ENCODE measurements at places on chromosomes 11 and 22.

DNA sequence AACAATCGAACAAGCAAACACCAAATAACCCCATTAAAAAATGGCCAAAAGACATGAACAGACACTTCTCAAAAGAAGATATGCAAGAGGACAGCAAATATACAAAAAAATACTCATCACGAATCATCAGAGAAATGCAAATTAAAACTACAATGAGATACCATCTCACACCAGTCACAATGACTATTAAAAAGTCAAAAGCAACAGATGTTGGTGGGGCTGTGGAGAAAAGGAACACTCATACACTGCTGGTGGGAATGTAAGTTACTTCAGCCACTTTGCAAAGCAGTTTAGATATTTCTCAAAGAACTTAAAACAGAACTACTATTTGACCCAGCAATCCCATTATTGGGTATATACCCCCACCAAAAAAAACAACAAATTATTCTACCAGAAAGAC lies 51.3 kb upstream of the FLI1 start:
- DNase-seq: no peak

DNA sequence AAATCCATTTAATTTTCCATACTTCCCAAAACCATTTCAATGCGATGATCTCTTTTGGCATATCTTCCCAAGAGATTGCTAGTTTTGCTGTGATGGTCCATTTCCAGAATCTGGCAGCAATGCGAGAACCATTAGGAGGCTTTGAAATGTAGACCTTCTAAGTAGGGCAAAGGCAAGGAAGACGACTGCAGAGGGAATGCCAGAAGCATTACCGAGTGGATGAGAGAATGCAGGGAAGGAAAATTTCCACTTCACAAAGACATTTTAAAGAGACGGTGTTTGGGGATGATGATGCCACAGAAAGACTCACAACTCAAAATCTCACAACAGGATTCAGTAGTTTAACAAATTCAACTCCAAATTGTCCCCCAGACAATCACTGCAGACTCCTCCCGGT lies 471 bp upstream of the CEP126 start:
- DNase-seq: no peak

GRCh38 chr22:39724390-39724789 lies 153.8 kb downstream of the CACNA1I start:
- no peak for DNase-seq

DNA sequence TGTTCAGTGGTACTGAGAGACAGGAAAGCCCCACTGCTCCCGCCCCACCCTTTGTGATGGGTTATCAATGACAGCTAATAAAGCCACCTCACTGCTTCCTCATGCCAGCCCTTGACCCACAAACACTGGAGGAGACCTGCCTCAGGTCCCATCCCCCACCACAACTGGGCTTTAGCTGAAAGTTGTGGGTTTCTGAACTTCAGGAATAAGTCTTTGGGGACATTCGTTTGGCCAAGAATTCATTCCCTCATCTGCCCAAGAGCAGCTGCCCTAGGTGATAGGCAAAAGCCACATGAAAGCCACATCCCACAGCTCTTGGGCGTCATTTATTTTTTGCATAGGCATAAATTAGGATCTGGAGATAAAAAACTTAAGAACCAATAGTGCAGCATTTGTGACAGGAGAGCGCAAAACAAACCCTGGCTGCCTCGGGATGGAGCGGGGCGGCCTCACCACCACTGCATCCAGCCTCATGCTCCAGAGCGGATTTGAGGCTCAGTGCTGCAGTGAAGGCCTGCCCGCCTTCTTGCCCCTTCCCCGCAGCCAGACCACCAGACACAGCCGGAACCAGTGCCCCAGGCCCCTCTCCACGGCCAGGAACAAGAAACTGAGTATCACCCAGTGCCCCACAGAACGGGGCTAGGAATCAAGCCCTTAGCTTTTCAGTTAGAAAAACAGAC lies 21.2 kb downstream of the SUN2 start:
- no peak for DNase-seq

GRCh38 chr11:117381481-117382387 lies 54.1 kb downstream of the CEP164 start:
- peak; percentile 30 for DNase-seq

- no peak for DNase-seq
Measured at GRCh38 chr11:72430741-72431570, 3.4 kb downstream of the CLPB start.

DNA sequence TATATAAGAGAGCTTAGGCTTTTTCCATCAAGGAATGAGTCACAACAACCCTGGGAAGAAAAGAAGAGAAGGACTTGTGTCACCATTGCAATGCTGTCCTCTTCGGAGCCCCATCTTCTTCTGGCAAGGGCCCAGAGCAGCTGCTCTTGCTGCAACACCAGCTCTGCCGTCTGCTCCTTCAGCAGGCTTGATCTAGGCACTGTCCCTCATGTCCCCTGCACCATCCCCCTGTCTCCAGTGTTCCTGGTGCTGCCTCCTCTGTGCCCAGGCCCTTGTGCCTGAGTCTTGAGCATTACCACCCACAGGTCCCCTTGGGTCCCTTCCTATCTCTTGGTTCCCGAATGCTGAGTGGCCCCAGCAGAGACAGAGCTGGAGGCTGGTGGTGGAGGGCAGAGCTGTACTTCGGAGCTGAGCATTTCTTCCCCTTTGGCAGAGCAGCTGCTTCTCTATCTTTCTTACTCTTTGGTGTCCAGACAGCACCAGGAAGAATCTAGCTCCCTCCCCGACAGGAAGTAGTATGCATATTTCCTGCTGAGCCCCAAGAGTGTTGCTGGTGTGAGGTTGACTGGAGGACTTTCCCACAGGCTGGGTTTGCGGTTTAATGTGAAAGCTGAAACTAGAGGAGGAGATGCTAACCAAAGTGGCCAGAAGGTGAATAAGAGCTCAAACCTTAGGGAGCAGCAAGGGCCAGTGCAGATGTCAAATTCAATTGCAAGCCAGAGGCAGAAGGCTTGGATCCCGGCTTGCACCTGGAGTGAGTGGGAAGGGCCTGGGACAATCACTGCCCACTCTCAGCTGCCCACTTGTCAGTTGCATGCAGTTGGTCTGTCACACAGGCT lies 27.8 kb downstream of the WEE1 start:
- DNase-seq: no peak

DNA sequence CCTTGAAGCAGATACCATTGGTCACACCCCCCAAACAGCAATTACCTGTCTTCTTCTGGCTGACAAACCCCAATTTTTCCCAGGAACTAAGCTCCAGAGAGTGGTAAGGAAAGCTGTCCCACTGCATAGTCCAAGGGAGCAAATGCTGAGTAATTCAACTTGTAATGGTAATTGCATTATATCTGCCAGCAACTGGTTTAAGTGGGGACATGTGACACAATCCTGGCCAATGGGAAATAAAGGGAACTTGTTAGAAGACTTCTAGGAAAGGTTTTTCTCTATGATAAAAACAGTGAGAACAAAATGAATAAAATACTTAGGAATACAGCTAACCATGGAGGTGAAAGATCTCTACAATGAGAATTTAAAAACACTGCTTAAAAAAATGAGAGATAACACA lies 9.5 kb upstream of the ISX start:
- DNase-seq: no peak

GRCh38 chr22:45226503-45227186 lies 14.0 kb downstream of the KIAA0930 start:
- DNase-seq: no peak

DNA sequence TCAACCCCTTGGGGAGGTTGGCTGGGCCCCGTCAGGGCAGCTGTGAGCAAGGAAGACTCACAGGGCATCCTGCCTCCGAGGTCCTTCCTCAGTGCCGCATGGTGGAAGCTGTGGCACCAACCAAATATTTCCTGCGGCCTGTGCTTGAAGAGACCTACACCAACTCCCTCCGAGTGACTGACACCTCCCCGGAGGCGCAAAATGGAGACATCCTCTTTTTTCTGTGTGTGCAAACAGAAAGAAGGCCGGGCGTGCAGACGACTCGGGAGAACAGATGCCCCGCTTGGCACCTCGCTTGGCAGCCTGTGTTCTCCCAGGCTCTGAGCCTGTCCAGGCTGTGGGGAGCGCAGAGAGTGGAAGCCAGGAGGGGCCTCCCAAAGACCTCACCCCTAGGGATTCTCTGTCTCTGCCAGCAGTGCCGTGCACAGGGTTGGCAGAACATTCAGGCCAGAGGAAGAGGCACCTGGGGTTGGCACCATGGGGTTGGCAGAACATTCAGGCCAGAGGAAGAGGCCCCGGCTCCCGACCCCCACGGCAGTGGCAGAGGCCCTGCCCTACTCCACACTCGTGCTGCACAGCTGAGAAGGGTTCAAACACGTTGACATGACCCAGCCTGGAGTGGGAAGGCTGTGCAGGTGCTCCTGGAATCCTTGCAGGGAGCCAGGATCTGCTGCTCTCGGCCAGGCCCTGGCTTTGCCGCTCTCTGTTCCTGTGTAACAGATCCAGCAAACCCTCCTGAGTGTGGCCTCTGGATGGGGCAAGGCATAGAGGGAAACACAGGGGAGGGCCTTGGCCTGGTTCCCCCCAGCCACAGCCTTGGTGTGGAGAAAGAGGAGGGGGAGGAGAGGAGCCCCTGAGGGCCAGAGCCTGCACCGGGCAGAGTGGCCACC lies 805.5 kb downstream of the BRD1 start:
- DNase-seq: no peak

DNA sequence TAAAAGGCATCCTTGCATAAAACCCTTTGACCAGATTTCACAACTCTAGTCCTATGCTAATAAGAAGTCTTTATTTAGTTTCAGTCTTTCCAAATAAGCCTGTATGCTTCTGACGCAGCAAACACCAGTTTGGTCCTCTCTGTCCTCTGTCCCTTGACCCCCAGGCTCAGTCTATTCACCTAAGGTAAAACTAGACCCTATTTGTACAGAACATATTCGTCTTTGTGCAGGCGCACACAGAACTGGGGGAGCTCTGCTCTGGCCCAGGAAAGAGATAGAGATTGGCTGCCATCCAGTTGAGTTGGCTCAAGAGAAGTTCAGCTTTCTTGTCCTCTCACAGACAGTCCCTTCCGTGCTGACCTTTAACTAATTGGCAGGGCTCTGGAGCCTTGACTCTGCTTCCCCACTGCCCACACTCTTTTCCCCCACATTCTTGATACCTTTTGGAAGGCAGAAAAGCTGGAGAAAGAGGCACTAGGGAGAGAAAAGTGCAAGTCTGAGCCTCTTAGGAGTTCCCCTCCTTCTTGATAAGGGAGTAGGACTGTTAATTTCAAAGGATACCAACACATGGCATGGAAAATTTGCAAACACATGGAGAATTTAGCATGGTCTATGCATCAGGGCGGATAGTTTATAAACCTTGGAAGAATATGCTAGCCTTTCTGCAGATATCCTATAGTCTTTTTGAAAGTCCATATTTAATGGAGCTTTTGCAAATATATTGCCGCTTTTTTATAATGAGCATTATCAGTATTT lies 21.2 kb upstream of the PSMA1 start:
- DNase-seq: no peak

GRCh38 chr22:46113910-46114517 lies 36.3 kb upstream of the PPARA start:
- no peak for DNase-seq

- no peak for DNase-seq
Measured at GRCh38 chr22:42335839-42336378, 65.5 kb upstream of the TCF20 start.

- DNase-seq: no peak
Measured at GRCh38 chr22:17965538-17966402, 58.6 kb downstream of the MICAL3 start.

DNA sequence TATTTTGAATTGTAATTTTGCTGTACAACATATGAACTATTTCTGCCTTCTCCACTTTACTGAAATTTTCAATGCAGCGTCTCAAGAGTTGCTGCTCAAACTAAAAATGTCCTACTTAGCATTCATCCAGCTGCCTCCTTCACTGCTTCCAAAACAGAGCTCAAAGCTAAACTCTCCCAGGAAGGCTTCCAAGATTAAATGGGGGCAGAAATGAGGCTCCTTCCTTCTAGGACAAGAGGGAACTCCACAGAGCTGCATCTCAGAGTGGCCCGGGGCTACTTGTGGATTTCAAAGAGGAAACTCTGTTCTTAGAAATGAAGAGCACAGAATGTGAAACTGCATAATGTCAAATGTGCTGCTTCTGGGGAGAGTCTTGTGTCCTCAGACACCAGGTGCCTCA lies 295.9 kb upstream of the NCAM1 start:
- no peak for DNase-seq

GRCh38 chr11:63670433-63671321 lies 499 bp downstream of the ATL3 start:
- peak; percentile 84 for DNase-seq

- no peak for DNase-seq
Measured at GRCh38 chr22:42895087-42895486, 38.0 kb upstream of the ARFGAP3 start.

- DNase-seq: peak; percentile 37
Measured at GRCh38 chr11:134386945-134387344, 25.1 kb downstream of the B3GAT1 start.

DNA sequence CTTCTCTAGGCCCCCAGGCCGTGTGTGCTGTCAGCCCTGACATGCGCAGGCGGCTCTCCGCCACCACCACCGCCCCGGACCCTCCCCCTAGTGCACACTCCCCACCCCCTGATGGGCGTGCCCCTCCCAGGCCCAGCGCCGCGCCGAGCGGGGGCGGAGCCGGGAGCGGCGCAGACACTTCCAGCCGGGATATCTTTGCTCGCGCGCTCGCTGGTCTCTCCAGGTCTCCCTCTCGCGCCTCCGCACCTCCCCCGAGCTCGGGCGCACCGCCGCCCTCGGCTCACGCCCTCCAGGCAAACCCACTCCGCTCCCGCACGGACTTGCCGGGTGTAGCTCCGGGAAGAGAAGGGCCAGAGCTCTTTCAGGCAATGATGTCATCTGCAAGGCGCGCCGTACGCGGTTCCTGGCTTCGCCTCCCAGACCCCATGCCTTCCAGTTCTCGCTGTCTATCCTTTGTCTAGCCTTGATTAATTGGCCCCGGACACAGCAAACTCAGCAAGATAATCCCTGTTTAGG lies at the start of gene SCN3B:
Gene SCN3B (minus strand): TSS at position 59 of the 516 bp plus-strand sequence. CDS start 823 bp downstream, outside the sequence.
- peak; percentile 81 for DNase-seq

DNA sequence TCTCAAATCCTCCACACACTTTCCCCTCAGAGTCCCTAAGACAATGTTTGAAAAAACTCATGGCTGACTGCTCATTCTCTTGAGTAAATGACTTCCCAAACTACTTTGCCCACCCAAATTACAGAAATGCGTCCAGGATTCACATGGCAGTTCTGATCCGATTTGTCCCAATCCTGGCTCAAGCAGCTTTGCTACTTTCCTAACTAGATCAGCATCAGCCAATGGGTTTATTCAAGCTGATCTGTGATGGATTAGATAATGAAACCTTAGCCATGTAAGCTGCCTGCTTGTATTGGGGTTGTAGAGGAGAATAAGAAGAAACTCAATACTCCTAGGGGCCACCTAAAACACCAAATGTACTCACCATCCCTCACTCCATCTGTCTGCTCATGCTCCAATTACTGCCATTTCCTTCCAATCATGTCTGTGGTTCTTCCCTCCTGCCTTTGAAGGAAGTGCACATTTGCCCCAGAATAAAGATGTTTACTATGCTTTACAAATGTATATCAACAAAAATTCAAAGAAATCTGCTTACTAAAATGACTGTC lies 6.9 kb downstream of the RBFOX2 start:
- no peak for DNase-seq

- no peak for DNase-seq
Measured at GRCh38 chr11:98227278-98227677, 793.5 kb upstream of the CNTN5 start.
